COR-L47 (cell line): ENCODE measurements at places on chromosomes 5 and 9.
A peak's percentile ranks its signal among the peaks of the same experiment; 100 is the strongest.

GRCh38 chr5:59661311-59661710, 232.2 kb downstream of the PDE4D start:
- no peak for DNase-seq

GRCh38 chr5:54524082-54524481, 6.5 kb downstream of the SNX18 start:
- no peak for DNase-seq

DNA sequence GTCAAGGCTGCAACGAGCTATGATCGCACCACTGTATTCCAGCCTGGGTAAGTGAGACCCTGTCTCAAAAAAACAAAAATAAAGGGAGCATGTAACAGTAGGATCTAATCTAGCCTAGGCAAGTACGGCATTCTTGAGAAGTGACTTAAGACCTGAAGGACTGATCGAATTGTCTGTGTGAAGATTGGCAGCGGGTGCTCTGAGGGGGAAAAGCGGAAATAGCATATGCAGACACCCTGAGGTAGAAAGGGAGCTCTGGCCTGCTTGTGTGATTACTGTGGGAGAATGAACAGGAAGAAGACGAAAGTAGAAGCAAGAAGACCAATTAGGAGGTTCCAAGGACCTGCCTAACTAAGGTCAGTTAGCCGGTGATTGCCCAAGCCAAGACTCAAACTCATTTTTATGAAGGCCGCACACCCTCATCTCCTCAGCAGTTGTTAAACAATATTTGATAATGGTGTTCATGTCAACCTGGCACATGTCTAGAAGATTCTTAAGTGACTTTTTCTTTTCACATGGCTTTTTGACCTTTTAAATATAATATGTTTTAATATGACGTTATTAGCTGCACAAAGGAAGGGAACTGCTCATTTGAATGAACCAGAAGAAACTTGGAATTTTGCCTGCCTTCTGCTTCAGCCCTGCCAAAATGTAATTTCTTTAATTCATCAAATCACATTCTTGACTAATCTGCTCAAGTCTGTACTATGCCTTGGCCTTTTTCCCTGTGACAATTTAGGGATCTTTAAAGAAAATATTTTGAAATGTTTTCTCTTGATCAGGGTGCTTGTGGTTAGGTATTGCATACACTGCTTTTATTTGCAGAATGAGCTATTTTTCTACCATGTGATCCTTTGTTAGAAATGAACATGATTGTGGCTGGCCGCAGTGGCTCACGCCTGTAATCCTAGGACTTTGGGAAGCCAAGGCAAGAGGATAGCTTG, 289.2 kb upstream of the DMRT1 start:
- no peak for DNase-seq

- no peak for DNase-seq
Measured at GRCh38 chr5:76202182-76202581, 119.0 kb downstream of the SV2C start.

DNA sequence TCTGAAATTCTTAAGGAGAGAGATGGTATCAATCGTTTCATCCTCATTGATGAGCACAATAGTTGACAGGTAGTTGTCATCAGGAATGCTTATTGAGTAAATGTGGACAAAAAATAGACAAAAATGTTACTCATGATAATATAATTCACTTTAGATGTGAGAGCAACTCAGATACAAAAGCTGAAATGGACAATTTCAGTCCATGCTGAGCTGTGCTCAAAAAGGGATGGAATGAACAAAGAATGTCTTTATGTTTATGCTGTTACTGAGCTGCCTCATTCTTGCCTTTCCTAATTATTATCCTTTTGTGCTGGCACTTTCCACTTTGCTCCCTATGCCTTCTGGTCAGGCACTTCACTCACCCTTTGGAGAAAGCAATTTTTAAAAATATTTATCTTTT, 49.5 kb downstream of the JAKMIP2 start:
- no peak for DNase-seq

DNA sequence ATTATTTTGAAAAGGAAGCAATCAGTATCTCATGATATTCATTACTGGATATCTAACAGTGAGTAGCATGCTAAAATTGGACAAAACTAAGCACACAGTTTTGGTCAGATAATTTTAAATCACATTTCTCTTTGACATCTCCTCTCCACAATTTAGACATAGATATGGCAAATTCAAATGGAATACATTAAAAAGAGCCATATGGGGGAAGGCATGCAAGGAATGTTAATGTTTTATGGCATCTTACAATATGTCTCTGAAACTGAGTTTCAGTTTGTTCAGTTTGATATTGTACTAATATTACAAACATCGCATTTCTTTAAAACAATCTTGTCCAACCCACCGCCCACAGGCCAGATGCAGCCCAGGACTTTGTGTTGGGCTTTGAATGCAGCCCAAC, 151.0 kb downstream of the HTR1A start:
- no peak for DNase-seq

DNA sequence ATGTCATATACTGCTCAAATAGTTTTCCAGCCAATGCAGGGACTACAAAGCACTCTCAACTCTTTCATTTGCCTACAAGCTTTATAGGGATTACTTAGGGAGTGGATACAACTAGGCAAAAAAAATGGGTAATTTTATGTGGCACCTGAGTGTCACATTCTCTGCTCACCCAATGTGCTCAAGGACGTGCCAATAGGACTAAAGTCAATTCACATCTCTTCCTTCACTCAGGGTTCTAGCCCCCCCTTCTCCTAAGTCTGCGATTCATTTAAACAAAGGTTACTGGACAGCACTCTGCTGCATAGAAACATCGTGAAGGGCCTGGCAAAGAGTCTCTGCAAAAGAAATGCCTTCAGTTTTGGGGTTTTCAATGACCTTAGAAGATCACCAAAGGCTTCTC, 142.3 kb downstream of the TSSK1B start:
- no peak for DNase-seq

- DNase-seq, result no peak
Measured at GRCh38 chr5:116517488-116517887, 57.1 kb downstream of the SEMA6A start.

GRCh38 chr5:38765399-38765861, 80.4 kb upstream of the OSMR start:
- DNase-seq, result no peak

DNA sequence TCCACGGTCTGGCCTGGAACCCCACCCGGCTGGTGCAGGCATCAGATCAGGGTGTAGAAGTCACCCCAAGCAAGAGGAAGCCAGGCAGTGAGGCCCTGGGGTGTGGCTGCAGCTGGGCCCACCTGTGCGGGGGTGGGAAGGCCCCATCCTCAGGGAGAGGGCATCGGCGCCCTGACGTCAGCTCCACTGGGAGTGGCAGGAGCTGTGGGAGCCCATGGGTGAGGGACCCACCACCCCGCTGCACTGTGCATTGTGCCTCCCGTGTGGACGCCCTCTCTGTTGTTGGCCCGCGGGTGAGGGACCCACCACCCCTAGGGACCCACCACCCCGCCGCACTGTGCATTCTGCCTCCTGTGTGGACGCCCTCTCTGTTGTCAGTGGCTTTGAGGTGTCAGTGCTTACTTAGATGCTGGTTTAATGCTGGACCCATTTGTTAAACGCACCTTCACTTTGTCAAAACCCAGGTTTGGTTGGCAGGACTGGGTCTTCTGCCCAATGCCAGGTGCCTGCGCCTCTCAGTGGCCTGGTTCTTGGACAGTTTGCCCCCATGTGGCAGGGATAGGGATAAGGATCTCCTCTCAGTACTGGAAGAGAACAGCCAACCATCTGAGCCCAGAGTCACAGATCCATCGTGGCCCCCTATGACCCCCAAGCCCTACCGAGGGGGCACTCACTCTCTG, 6.9 kb upstream of the EXOC3 start:
- DNase-seq, result peak; percentile 32

- no peak for DNase-seq
Measured at GRCh38 chr9:20593105-20593504, 29.2 kb downstream of the MLLT3 start.

- DNase-seq, result no peak
Measured at GRCh38 chr5:58105836-58106235, 354.1 kb downstream of the PLK2 start.

- no peak for DNase-seq
Measured at GRCh38 chr9:92668746-92669526, 995 bp downstream of the IPPK start.

DNA sequence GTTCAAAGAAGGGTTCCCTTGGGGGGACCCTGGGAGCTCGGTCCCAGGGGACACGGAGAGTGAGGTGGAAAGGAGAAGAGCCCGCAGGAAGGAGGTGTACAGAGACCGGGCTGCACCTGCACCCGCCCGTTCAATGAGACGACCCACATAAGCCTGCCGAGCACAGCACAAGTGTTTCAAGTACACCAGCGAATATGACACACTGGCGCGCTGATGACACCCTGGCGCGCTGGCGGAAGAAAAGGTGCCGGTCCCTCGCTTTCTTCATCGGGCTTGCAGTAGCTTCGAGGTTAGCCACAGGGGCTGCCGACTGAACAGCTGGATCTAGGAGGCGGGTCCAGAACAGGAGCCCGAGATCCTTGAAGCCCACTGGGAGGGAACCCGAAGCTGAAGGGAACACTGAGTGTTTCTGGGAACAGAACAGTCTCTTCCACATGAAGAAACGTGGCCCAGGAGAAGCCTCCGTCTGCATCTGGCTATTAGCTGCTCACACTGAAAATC, 1.4 kb downstream of the TBC1D9B start:
- no peak for DNase-seq

GRCh38 chr5:170769246-170769645, 14.3 kb upstream of the GABRP start:
- peak; percentile 32 for DNase-seq

- no peak for DNase-seq
Measured at GRCh38 chr5:16626696-16627264, 10.0 kb upstream of the RETREG1 start.

GRCh38 chr9:118129541-118129940, 425.3 kb downstream of the TLR4 start:
- no peak for DNase-seq

GRCh38 chr5:102715082-102715807, 39.9 kb upstream of the PAM start:
- DNase-seq, result no peak

- no peak for DNase-seq
Measured at GRCh38 chr5:157812086-157812485, 46.9 kb downstream of the CLINT1 start.

- no peak for DNase-seq
Measured at GRCh38 chr5:158881091-158881880, 218.4 kb downstream of the EBF1 start.

GRCh38 chr5:119340597-119341218, 15.1 kb upstream of the TNFAIP8 start:
- no peak for DNase-seq

- DNase-seq, result no peak
Measured at GRCh38 chr9:116705531-116705930, 18.4 kb downstream of the TRIM32 start.

DNA sequence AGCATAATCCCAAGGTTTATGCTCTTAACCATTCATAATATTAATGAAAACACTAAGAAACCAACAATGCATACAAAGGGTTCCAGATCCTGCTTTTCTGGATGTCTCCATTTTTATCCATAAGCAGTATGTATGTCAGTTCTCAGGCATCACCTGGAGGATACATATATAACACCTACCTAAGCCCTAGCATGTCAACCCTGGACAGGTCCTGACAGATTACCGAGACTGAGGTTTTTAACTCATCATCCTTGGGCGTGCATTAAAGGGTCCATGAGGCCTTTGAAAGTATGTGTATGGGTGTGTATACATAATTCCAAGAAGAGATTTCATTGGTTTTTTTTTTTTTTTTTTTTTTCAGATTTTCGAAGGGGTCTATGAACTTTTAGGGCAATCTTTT, 70.6 kb downstream of the SH3TC2 start:
- no peak for DNase-seq

GRCh38 chr5:131285703-131286399, 22.0 kb downstream of the CDC42SE2 start:
- DNase-seq, result no peak

DNA sequence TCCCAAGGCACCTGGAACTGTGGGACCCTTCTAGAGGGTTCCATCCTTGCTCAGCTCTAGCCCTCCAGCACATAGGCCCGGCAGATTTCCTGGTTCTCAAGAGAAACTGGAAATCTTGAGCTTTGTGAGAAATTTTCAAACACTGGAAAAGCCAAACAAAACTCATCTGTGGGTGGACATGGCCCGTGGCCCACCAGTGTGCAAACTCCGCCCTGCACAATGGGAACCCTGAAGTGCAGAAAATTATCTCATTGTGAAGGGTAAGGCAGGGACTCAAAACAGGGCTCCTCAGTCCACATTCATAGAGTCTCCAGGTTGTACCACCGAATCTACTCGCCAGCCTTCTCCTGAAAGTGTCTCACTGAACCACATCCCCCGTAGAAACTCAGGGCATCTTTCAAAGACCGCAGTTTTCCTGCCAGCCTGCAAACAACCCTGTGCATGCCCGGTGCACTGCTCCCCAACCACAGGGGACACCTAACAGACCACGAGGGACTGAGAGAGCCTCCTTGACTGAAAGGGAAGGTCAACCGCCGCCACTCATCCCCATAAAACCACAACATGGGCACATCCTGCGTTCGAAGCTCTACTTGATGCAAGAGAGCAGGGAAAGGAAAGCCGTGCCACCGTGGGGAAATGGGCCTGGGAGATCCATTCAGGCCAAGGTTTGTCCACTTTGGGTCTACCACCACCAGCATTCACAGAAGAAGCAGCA, 18.1 kb downstream of the ADAMTS2 start:
- DNase-seq, result no peak

GRCh38 chr9:128026255-128026772, 40.8 kb downstream of the NAIF1 start:
- no peak for DNase-seq

GRCh38 chr5:101534491-101535110, 631.5 kb upstream of the ST8SIA4 start:
- DNase-seq, result no peak

DNA sequence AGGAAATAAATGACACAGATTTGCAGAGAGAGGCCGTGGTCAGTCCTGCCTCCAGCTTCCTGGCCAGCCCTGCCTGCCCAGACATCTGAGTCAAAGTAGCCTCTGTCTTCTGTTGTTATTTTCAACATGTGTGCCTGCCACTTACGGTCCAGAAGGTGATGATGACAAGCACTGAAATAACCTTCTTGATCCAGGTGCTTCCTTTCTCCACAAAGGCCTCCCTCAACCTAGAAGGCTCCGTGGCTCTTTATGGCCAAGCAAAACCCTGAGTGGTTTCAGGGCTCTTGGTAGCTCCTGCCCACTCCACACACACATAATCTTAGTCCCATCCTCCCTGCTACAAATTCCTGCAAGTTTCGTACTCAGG, 34.1 kb upstream of the SLC6A19 start:
- DNase-seq, result no peak

DNA sequence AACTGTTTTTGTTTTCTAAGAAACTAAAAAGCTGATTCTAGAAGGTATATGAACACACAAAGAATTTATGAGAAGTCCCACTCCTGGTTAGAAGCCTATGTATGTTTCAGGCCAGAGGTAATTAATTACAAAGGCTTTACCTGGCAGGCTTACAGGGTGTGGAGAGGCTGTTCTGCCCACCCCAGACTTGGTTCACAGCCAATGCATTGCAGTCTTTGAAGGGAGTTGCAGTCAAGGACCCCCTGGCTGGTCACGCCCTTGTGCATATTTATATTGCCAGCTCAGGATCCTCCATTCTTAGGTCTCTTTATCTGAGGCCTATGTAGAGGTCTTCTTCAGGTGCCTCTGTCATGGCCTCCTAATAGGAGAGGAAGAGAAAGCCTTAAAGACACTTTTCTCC, 13.6 kb upstream of the PRSS3 start:
- DNase-seq, result no peak

- no peak for DNase-seq
Measured at GRCh38 chr5:143554918-143555477, 151.5 kb upstream of the NR3C1 start.
